ENCODE measurements at places on chromosomes 11 and 22.

- no peak for DNase-seq
These were observed 18.6 kb downstream of the CWC15 start for GRCh38 chr11:94954753-94955152.

GRCh38 chr11:120271672-120272071, 31.7 kb downstream of the POU2F3 start:
- no peak for DNase-seq

GRCh38 chr11:24181395-24182047, 315.3 kb upstream of the LUZP2 start:
- DNase-seq, result no peak

GRCh38 chr11:18802381-18803257, 11.0 kb upstream of the PTPN5 start:
- DNase-seq, result peak; percentile 79

- DNase-seq, result no peak
These were observed 3.6 kb upstream of the VWCE start for GRCh38 chr11:61298663-61299244.

GRCh38 chr22:36486619-36487384, 5.4 kb upstream of the TXN2 start:
- peak; percentile 39 for DNase-seq

GRCh38 chr11:25415793-25416192, 916.1 kb upstream of the ANO3 start:
- DNase-seq, result no peak

Measured in AG20443 (cell line).